ENCODE measurements at places on chromosomes 11 and 22. TPM values are rescaled to one million over a fixed set of nuclear protein-coding genes. Genes with fewer than 3 reads are reported as not detected.

DNA sequence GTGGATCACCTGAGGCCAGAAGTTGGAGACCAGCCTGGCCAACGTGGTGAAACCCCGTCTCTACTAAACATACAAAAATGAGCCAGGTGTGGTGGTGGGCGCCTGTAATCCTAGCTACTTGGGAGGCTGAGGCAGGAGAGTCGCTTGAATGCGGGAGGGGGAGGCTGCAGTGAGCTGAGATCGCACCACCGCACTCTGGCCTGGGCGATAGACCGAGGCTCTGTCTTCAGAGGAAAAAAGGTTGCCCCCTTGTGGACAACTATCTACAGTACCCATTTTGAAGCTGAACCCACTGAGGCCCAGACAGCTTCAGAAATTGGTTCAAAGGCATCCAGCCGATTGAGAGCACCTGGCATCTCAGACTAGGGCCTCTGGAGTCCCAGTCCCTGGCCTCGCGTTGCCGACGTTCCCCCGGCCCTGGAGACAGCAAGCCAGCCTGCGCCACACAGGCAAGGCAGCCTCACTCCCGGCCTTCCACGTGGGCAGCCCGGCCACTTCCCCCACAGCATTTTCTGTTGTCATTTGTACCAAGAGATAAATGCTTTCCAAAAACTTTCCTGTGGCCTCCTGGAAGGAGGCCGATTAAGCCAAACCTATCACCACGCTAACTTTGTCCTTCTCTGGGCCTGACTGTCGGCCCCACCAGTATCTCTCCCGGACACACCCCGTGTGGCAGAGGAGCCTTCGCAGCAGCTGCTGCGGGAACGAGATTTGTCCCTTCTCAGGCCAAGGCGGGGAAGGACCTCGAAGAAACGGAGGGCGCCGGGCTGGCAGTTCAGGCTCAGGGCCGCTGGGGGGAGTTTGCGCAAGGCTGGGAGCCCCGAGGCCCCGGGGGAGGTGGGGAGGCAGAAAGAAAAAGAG lies 82.8 kb downstream of the FLI1 start:
- peak; percentile 82 for DNase-seq

DNA sequence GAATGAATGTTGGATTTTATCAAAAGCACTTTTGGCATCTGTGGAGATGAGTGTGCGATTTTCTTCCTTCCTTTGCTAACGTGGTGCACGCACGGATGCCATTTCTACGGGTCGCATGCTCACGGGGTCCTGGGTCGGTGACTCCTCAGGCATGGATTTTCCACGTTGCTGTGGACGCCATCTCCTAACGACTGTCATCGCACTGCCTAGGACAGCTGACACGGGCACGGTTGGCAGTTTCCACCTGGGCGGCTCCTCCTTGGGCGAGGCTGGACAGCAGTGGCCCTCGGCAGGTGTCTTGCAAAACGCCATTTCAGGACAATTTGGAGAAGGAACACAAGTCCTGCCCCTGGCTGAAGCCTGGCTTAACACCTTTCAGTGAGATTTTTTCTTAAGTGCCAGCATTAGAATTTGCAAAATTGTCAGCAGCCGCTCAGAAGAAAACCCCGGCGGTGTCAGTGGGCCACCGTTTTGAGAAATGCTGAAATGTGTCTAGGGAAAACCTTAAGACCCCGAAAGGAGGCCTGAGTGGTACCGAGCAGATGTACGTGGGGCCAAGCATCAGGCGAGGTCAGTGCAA lies 34.7 kb upstream of the TOLLIP start:
- no peak for DNase-seq

DNA sequence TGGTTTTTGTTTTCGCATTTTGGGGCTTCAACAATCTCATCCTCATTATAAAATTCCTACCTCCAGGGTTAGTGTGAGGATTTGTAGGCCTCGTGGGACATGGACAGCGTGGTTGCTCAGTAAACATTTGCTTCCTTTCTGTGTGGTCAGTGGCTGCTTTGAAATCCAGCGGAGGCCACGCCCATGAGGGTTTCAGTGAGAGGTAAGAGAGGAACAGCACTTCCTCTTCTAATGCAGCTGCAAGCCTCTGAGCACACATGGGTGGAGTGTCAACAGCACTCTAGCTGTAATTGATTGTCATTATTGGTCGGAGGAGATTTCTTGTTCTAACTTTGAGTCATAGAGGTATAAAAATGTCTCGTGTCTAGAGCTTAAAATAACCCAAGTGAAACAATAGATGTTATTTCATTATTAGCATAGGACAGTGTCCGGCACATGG lies 6.0 kb upstream of the ARHGAP42 start:
- DNase-seq = peak; percentile 50

DNA sequence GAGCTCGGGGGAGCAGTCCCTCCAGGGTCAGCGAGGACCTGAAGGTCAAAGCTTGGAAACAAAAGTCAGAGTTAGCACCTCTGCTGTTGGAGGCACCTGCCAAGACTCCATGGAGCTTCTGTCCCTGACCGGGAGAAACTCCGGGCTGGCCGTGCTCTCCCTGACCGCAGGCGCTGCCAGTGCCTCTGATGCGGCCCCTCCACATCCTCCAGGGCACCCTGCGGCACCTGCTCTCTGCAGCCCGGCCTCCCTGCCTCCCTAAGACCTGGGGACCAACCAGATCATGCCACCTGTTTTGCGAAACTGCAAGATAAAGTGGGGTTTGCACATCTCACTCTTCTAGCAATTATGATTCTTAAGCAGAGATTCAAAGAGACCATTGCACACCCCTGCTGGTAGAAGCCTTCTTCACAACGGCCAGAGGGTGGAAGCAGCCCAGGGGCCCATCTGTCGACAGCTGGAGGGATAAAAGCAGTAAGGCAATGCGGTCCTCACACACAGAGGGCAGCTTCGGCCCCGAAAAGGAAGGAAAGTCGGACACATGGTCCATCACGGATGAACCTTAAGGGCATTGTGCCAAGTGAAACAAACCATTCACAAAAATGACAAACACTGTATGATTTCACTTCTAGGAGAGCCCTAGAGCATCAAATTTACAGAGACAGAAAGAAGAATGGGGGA lies 477.1 kb downstream of the BRD1 start:
- peak; percentile 8 for DNase-seq

GRCh38 chr22:46659059-46659790 lies 39.0 kb downstream of the GRAMD4 start:
- DNase-seq = no peak

Gene CTSF
- 4.9 TPM for total RNA-seq

DNA sequence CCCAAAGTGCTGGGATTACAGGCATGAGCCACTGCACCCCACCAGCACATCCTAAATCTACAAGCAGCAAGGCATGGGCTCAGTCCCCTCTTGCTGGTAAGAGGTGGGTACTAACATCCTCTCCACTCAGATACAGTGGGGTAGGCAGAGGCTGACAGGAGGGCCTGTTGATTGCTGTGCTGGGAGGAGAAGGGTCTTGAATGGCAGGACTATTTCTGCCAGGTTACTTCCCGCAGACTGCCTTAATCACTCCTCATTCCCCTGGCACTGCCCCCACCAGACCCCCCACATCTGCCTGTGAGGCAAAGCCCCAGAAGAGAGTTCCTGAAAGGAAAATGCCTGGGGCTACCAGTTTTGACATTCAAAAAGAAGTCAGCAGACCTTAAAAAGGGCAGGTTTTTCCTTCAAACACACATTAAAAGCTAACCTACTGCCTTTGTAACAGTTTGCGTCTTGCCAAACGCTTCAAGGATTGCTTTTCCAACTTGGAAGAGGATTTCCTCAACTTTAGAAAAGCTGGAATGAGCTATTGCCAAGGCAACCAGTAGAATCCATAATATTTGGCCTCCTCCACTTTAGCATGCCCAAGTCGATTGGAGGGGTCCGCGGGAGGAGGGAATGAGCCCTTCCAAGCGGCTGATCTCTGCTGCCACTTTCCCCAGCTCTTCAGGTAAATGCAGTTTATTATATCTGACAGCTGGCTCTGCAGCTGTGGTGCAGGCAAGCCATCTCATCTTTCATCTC lies 62.0 kb downstream of the FDX1 start:
- no peak for DNase-seq

GRCh38 chr22:37396488-37397084 lies 30.7 kb downstream of the ELFN2 start:
- DNase-seq = no peak

GRCh38 chr22:50684986-50685385 lies 12.4 kb downstream of the SHANK3 start:
- DNase-seq = no peak

Gene DKK3
- 20.6 TPM for total RNA-seq

Gene KCNE3
- 3.5 TPM for total RNA-seq

GRCh38 chr11:19880088-19880345 lies 167.4 kb downstream of the NAV2 start:
- DNase-seq = no peak

GRCh38 chr22:40533712-40534378 lies 102.7 kb downstream of the MRTFA start:
- DNase-seq = no peak

DNA sequence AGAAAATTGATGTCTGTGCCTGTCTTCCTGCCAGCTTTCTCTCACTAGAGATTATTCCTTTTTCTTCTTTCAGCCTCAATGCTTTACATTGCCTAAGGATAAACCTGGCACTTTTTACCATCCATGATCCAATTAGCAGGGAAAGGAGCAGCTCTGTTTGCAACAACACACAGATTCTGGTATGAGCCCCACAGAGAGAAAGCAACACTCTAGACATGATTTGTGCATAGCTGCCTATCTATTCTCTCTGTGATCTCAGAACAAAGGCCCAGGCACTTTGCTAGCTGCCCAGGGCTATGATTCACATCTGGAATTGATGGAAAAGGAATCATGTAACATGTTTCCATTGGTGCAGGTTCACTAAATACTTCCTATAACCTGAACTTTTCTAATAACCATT lies 685.0 kb downstream of the ETS1 start:
- no peak for DNase-seq

Gene OR6T1
- total RNA-seq = not detected

Gene C11orf42
- not detected for total RNA-seq

DNA sequence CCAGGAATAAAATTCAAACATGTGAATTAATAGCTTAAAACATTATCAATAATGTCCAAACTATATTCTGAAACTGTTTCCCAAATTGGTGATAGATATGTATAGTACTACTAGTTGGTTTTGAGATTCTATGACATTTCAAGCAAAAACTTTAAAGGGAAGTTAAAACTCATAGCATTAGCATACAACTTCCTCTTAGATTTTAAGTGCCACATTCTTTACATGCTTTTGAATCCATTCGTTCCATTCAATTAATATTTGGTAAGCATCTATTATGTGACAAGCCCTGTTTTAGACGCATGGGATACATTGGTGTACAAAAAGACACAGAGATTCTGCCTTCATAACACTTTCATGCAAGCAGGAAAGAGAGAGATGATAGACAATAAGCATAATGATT lies 8.9 kb downstream of the PATL1 start:
- DNase-seq = no peak

GRCh38 chr11:31996159-31996881 lies 94.6 kb upstream of the RCN1 start:
- no peak for DNase-seq

Gene P2RY2
- total RNA-seq = 1.2 TPM

Gene SEPTIN3
- 24.0 TPM for total RNA-seq

GRCh38 chr11:70669871-70670675 lies 271.7 kb downstream of the CTTN start:
- no peak for DNase-seq

GRCh38 chr11:67053896-67054329 lies 2.7 kb upstream of the RHOD start:
- peak; percentile 83 for DNase-seq

Gene GCAT
- total RNA-seq = 33.0 TPM

- DNase-seq = peak; percentile 68
Measured at GRCh38 chr11:16924826-16925560, 89.2 kb downstream of the PLEKHA7 start.

GRCh38 chr11:123203934-123204333 lies 8.9 kb upstream of the CLMP start:
- DNase-seq = no peak

DNA sequence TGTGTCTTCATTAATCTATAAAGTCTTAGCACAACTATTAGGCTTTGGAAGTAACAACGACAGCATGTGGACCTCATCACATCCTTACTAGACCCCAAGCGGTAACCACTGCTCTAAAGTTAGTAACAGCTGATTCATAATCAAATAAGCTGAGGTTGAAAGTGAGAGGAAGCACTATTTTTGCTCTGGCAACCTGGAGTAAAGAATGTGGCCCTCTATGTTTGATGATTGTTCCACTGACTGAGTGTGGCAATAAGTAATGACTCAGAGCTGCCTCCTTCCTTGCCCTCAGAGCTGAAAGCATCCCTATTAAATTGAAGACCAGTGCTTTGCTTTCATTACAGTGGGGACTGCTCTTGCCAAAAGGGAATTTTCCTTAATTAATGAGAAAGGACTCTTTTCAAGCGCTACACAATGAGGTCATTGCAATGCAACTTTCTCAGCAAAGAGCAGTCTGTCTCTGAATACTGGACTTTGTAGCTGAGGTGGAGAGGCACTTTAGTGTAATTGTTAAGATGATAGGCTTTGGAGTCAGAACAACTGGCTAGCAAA lies 906.1 kb upstream of the RAG2 start:
- no peak for DNase-seq

DNA sequence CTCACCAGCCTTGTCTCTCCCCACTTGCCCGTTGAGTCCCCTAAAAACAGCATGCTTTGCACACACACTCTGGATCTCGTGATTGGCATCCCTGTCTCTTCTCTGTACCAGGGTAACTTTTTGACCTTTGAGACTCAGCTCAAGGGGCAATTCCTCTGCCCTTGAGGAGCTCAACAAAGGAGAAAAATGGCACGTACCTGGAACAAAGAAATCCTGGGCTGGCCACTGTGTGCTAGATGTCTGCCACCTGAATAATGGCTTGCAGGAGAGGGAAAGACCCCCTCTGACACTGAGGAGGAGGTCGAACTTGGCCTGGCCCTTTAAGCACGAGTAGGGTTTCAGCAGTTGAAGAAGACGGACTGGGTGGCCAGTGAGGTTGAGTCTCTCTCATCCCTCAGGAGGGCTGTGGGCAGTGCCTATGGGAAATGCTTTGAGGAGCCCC lies 5.8 kb downstream of the UBE2L3 start:
- no peak for DNase-seq

- DNase-seq = no peak
Measured at GRCh38 chr11:35144136-35144741, 5.3 kb downstream of the CD44 start.

- DNase-seq = peak; percentile 77
Measured at GRCh38 chr11:114399490-114400215, 658 bp downstream of the C11orf71 start.

DNA sequence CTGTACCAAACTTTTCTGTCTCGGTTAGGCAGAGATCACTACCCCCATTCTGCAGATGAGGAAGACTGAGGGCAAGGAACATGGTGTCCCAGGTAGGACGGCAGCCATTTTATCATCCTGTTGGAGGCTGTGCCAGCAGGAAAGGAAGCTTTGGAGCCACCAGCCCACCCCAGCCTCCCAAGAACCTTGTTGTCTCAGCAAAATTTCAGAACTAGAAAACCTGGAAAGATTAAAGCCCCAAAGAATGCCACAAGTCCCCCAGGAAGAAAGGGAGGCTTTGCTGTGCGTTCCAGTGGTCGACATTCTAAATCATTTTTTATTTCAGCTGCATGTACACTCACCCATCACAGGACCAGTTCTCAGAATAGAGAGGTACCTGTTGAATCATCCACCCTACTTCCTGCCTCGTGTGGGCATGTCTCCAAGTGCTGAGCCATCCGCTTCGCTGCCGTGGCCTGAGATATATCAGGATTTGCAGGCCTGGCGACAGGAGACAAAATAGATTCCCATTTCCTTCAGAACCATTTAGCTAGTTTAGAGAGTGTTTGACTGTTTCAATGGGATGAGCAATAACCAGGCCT lies 13.0 kb upstream of the EIF3D start:
- no peak for DNase-seq

- DNase-seq = no peak
Measured at GRCh38 chr11:133949129-133949528, 7.6 kb downstream of the IGSF9B start.

All from WTC11 (cell line).